Muscle of leg (tissue), 16 donors: ENCODE measurements at places on chromosomes 11 and 22. TPM values are rescaled to one million over a fixed set of nuclear protein-coding genes. Genes with fewer than 3 reads are reported as not detected.

- no peak overlapping the region for H3K4me3 ChIP-seq
- peak; percentile 63 for DNase-seq
Measured at GRCh38 chr11:47466701-47467250, 17.8 kb upstream of the RAPSN start.

GRCh38 chr11:20676658-20677057 is 7.3 kb downstream of the NELL1 start:
- no peak overlapping the region for H3K4me3 ChIP-seq
- H3K4me1 ChIP-seq: peaks cover 4% of the 10 kb centered on the region
- peaks cover 10% of the 10 kb centered on the region for H3K27me3 ChIP-seq
- no peak overlapping the region for H3K27ac ChIP-seq
- no peak for DNase-seq

- H3K27me3 ChIP-seq: no peaks in the 10 kb centered on the region
- peaks cover 36% of the 10 kb centered on the region for H3K4me1 ChIP-seq
- no peak for DNase-seq
- H3K4me3 ChIP-seq: no peak overlapping the region
- no peak overlapping the region for H3K27ac ChIP-seq
Measured at GRCh38 chr11:64219354-64219684, 6.7 kb downstream of the TRPT1 start.

The KCTD21 gene
- 4.9 TPM for total RNA-seq

The CFAP68 gene
- total RNA-seq: 16.3 TPM

DNA sequence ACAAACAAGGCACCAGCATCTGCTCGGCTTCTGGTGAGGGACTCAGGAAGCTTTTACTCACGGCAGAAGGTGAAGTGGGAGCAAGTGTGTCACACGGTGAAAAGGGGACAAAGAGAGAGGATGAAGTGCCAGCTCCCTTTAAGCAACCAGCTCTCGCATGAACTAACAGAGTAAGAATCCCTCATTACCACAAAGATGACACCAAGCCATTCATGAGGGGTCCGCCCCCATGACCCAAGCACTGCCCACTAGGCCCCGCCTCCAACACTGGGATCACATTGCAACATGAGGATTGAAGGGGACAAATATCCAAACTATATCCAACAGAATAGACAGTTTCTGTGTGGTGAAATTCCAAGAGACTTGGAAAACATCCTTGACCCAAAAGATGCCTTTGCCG is 198.2 kb upstream of the POU2AF2 start:
- H3K27me3 ChIP-seq: no peaks in the 10 kb centered on the region
- H3K27ac ChIP-seq: no peak overlapping the region
- no peak for DNase-seq
- H3K4me3 ChIP-seq: no peak overlapping the region
- no peaks in the 10 kb centered on the region for H3K36me3 ChIP-seq

GRCh38 chr11:952406-953385 is 27.0 kb downstream of the AP2A2 start:
- peaks cover 11% of the 10 kb centered on the region for H3K36me3 ChIP-seq
- H3K4me3 ChIP-seq: no peak overlapping the region
- DNase-seq: no peak
- peak overlapping the region; percentile 20 for H3K27ac ChIP-seq
- H3K27me3 ChIP-seq: no peaks in the 10 kb centered on the region

DNA sequence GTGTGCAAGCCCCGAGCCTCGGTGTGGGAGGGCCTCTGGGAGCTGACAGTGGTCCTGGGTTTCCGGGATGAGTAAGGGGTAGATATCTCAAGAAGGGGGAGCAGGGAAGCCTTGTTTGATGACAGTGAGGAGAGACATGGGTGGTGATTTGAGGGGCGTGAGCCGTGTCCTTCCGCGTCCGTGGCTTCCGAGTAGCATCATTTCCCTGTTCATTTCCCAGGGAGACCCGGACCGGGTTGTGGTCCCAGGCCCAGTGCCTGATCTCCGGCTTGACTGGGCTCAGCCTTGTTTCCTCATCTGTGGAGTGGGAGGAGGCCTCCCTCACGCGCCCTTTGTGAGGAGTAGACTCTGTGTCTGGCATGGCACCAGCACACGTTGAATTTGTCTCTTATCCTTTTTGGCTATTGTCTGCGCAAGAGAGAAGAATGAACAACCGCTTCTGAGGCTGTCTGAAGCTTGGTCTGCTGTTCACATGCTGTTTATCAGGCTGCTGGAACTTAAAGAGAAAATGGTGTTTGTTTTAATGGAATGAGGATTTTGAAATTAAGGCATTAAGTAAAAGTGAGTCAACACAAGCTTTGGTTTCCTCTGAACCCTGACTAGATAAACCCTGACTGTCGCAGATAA is 348.5 kb downstream of the TBC1D22A start:
- no peak overlapping the region for H3K27ac ChIP-seq
- H3K27me3 ChIP-seq: no peaks in the 10 kb centered on the region
- H3K4me3 ChIP-seq: no peak overlapping the region

The RIMBP3B gene
- 0.18 TPM for total RNA-seq

The SLC17A6 gene
- total RNA-seq: not detected

GRCh38 chr11:39205236-39205995 is 2254.0 kb downstream of the LRRC4C start:
- H3K4me1 ChIP-seq: no peaks in the 10 kb centered on the region
- H3K27ac ChIP-seq: no peak overlapping the region
- peak; percentile 74 for DNase-seq
- no peaks in the 10 kb centered on the region for H3K36me3 ChIP-seq
- H3K27me3 ChIP-seq: no peaks in the 10 kb centered on the region

GRCh38 chr11:124123622-124124021 is 8.4 kb downstream of the VWA5A start:
- DNase-seq: no peak
- H3K4me1 ChIP-seq: peaks cover 2% of the 10 kb centered on the region
- H3K27ac ChIP-seq: no peak overlapping the region

The OR8D1 gene
- not detected for total RNA-seq

DNA sequence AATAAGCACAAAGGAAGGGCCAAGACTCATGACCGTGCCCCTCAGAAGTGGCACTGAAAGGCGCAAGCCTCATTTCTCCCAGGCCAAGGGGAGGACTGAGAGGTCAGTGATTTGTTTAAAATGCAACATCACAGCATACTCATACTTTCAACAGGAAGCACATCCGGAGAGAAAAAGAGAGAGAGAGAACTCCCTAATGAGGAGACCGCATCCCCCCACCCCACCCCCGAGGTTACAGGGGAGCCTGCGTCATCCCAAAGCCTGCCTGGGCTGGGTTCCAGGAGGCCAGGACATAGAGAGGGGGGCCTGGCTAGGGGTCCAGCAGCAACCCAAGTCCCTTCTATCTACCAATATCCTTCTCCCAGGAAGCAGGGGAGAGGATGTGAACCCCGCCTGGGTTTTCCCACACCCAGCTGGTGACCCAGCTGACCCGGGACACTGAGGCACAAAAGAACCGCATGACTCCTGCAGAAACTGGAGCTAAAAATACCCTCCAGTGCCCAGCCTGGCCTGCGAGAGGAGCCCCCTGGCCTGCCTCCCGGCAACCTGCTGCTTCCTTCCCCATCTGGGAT is 3.8 kb downstream of the CSNK1E start:
- peak overlapping the region; percentile 97 for H3K27ac ChIP-seq
- H3K4me3 ChIP-seq: no peak overlapping the region
- DNase-seq: peak; percentile 90
- peaks cover 51% of the 10 kb centered on the region for H3K36me3 ChIP-seq
- peaks cover 82% of the 10 kb centered on the region for H3K4me1 ChIP-seq

The UBQLN3 gene
- 0.13 TPM for total RNA-seq

The CDC42EP2 gene
- 20.8 TPM for total RNA-seq

- no peaks in the 10 kb centered on the region for H3K36me3 ChIP-seq
- H3K4me3 ChIP-seq: no peak overlapping the region
- H3K27ac ChIP-seq: no peak overlapping the region
- no peaks in the 10 kb centered on the region for H3K4me1 ChIP-seq
Measured at GRCh38 chr11:95993438-95994298, 69.8 kb upstream of the MTMR2 start.

The CABP2 gene
- not detected for total RNA-seq

DNA sequence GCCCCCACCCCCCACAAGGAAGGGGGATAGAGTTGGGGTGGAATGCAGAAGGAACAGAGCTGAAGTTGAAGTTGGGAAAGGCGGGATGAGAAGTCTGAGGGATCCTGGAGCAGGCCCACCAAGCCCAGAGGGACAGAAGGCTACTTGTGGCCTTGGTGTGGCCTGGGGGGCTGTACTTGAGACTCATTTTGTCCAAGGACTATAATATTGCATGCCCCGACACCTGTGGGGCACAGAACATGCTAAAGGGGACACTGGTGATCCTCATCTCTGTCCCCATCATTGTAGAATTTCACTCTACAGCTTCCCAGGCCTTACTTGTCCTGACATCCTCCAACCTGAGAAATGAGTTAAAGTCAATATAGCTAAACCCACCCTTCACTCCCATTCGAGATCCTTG is 1.3 kb downstream of the ESAM start:
- H3K27me3 ChIP-seq: peaks cover 75% of the 10 kb centered on the region
- peak overlapping the region; percentile 51 for H3K4me3 ChIP-seq
- peaks cover 44% of the 10 kb centered on the region for H3K4me1 ChIP-seq

- H3K4me3 ChIP-seq: no peak overlapping the region
- peaks cover 7% of the 10 kb centered on the region for H3K27me3 ChIP-seq
- peaks cover 4% of the 10 kb centered on the region for H3K4me1 ChIP-seq
- no peaks in the 10 kb centered on the region for H3K36me3 ChIP-seq
Measured at GRCh38 chr11:134658481-134659225, 246.6 kb upstream of the B3GAT1 start.

The RAG2 gene
- 0.09 TPM for total RNA-seq

- H3K4me3 ChIP-seq: no peak overlapping the region
- peaks cover 36% of the 10 kb centered on the region for H3K36me3 ChIP-seq
- no peak for DNase-seq
Measured at GRCh38 chr11:18608376-18608775, 8.8 kb downstream of the MISFA start.

The GSTT2 gene
- 0.18 TPM for total RNA-seq

The MS4A6E gene
- total RNA-seq: not detected

The CASP5 gene
- 0.09 TPM for total RNA-seq

GRCh38 chr11:102935514-102935913 is 20.0 kb downstream of the MMP13 start:
- DNase-seq: no peak
- no peak overlapping the region for H3K4me3 ChIP-seq
- no peak overlapping the region for H3K27ac ChIP-seq
- H3K36me3 ChIP-seq: no peaks in the 10 kb centered on the region
- no peaks in the 10 kb centered on the region for H3K4me1 ChIP-seq

DNA sequence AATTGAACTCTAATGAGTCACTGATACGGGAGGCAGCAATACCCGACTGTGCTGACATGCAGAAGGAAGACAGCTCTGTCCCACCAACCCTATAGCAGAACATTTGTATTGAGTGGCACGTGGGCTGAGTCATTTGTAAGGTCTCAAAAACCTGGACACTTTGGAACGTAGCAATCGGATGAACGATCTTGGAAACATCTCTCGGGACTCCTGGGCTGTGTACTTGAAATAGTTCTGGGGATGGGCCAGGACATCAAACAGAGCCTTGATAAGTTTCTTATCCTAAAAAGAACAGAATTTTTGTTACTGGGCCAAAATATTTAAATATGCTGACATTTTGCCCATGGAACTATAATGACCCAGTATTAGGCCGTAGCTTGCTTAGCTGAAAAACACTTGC is 17.1 kb upstream of the NRIP3 start:
- H3K36me3 ChIP-seq: peaks cover 6% of the 10 kb centered on the region
- H3K27ac ChIP-seq: no peak overlapping the region
- H3K27me3 ChIP-seq: no peaks in the 10 kb centered on the region
- H3K4me1 ChIP-seq: peaks cover 27% of the 10 kb centered on the region
- DNase-seq: no peak
